RCC 7860 (cell line): ENCODE measurements at places on chromosomes 3 and 15.

DNA sequence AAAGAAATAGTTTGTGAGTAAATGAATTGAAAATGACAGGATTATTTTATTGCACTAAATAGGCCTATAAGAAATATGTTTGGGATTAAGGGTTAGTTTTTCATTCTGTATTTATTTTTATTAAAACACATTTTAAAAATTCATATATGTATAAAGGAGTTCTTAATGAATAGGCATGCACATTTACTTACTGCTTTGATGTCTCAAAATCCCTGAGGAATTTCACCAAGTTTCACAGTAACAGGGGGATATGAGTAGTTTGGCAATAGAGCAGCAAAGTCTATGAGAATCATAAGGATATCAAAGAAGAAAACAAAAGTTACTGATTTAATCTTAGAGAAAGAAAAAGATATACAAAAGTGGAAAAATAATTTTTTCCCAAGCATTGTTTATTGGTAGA lies 411.7 kb downstream of the NAALADL2 start:
- no peak for DNase-seq

DNA sequence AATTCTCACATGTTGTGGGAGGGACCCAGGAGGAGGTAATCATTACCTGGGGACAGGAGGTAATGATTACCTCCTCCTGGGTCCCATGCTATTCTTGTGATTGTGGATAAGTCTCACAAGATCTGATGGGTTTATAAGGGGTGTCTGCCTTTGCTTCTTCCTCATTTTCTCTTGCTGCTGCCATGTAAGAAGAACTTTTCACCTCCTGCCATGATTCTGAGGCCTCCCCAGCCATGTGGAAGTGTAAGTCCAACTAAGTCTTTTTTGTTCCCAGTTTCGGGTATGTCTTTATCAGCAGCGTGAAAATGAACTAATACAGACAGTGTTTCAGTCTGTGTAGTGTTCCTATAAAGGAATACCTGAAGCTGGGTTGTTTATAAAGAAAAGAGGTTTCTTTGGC lies 13.1 kb upstream of the KCTD6 start:
- no peak for DNase-seq

DNA sequence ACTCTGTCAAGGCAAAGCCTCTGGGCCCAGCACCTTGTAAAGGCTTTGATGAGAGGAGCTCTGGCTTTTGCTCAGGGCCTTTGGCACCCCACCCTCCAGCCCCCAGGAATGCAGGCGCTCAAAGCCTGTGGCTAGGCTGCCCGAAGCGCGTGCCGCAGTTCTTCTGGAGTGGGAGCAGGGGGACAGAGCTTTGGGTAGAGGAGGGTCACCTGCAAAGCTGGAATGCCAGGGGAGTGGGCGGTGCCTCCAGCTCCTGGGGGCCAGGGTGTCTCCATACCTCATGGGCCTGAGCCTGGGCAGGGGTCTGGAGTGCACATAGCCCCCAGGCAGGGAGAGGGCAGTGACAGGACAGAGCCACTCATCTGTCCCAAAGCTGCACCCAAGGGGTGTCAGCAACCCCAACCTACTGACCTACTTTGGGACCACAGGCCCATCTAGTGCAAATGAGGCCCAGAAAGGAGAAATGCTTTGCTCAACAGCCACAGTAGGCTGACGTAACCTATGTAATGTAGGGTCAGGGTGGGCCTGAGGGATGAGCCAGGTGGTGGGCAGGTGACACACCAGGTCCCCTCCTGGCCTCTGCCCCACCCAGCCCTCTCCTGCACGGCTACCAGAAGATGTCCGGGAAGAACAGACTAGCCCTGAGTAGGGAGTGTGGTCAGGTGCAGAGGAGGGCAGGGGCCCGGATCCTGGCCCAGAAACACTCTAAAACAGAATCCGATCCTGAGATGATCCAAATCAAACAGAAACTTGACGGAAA lies 2.2 kb upstream of the CALML4 start:
- no peak for DNase-seq

DNA sequence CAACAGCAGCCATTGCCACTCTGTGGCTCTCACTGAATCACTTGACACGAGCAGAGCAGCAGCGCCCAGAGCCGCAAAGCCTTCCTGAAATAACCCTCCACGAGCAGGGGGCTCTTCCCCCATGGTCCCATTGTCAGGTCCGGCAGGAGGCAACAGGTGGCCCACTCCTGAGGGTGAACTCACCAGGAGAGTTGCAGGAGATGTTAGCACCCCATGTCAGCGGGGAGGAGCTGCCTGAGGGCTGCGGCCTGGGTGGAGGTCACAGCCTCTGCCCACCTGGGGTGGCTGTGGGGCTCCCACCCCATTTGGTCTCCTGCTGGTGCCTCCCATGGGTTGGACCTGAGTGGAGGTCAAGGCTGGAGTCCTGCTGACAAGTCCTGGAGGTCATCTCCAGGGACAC lies 12.3 kb upstream of the C3orf22 start:
- no peak for DNase-seq

DNA sequence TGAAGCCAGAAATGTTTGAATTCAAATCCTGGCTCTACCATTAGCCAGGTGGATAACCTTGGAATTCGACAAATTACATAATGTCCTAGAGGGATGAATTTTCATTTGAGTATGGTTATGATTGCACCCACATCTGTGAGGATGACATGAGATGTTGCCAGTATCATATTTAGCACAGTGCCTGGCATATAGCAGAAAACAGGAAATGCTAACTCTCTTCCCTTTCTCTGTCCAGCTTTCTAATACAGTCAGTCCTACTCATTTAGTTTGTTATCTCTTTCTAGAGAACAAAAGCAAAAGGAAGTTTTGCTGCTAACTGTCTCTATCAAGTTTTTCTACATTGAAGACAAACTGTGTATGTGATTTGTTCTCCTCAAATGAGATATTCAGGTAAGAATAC lies 231.7 kb downstream of the CPNE4 start:
- no peak for DNase-seq

DNA sequence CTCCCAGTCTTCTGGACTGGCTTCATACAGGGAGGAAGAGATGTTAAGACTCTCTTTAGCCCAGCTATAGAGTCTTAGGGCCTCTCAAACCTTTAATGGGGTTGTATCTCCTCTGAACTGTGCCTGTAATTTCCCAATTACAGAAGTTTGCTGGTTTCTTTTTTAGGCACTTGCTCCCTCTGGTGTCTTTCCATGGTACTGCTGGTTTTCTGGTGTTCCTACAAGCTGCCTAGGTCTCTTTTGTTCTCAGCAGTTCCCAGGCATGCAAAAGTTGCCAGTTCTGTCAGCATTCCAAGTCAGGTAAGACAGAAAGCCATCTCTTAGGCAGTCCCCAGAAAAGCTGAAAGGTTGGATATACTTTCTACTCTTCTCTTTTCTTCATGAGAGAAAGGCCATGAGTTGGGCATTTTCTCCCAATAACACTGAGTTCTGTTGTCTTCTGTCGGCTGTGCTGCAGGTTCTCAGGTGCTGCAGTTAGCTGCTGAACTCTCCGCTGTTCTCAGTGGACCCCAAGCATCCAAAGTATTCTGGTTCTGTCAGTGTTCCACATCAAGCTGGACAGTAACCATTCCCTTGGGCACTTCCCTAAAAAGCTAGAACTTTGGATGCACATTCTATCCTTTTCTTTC lies 54.4 kb upstream of the EHHADH start:
- DNase-seq, result peak; percentile 50

GRCh38 chr3:71087143-71088018 lies 496.1 kb downstream of the FOXP1 start:
- no peak for DNase-seq

DNA sequence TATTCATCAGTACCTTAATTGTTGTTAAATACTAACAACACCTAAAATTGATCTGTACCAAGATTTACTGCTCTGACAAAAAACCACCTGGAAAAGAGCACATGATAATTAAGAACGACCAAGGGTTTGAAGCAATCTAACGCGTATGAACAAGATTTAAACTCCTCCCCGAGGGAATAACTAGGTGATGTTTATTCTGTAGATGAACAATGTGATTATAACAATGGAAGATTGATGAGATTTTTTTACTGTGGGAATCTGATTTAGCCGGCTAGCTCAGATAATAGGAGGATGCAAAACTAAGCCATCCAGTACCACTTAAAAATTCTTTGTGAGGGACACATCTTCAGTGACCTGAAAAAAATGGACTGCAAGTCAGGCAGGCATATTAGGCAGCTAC lies 222.1 kb downstream of the FHIT start:
- no peak for DNase-seq
